ENCODE measurements at places on chromosomes 12 and 14. TPM values are rescaled to one million over a fixed set of nuclear protein-coding genes. Genes with fewer than 3 reads are reported as not detected.

The CATSPERB gene
- total RNA-seq: 0.74 TPM

The HOXC6 gene
- total RNA-seq: 3.1 TPM

The SMCO2 gene
- total RNA-seq: not detected

The VRTN gene
- 0.10 TPM for total RNA-seq

GRCh38 chr12:99957866-99958466 lies 26.8 kb downstream of the ANKS1B start:
- no peak for DNase-seq

- no peak for DNase-seq
Measured at GRCh38 chr12:97797473-97797872, 334.9 kb downstream of the RMST start.

- peak; percentile 28 for DNase-seq
Measured at GRCh38 chr12:119328111-119328510, 6.4 kb upstream of the CCDC60 start.

GRCh38 chr14:34711796-34712712 lies 2.3 kb downstream of the CFL2 start:
- DNase-seq: no peak

GRCh38 chr12:65605019-65605418 lies 219.3 kb upstream of the HMGA2 start:
- no peak for DNase-seq

DNA sequence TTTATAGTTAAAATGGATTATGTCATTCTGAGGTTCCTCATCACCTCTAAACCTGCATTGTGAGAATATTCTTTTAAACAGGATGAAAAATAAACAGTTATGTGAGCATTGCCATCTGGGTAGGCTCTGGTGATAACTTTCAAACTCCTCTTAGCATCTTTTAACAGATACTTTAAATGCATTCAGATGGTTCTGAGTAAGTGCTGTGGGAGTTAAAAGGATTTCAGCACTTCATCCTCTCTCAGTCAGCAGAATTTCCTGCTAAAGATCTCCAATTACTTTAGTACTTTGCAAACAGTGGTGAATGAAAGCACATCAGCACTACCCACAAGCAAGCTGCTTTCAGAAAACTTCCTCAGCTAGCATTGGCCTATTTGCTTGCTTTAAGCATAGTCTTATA lies 59.3 kb upstream of the TMTC1 start:
- DNase-seq: no peak

DNA sequence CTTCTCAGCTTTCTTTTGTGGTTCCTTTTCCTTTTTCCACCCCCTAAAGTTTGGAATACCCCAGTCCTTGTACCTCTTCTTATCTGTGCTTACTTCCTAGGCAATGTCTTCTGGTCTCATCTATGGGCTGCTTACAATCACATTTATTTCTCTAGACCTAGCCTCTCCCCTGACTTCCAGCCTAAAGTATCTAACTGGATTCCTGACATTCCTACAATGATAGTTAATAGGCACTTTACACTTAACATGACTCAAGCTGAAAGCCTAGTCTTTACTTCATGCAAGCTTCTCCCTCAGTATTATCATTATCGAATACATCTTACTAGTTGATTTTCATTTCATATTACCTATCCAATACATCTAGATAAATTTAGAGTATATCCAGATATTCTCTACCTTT lies 21.2 kb downstream of the CLECL1 start:
- no peak for DNase-seq

GRCh38 chr14:68631394-68632053 lies 161.3 kb downstream of the ZFP36L1 start:
- no peak for DNase-seq

DNA sequence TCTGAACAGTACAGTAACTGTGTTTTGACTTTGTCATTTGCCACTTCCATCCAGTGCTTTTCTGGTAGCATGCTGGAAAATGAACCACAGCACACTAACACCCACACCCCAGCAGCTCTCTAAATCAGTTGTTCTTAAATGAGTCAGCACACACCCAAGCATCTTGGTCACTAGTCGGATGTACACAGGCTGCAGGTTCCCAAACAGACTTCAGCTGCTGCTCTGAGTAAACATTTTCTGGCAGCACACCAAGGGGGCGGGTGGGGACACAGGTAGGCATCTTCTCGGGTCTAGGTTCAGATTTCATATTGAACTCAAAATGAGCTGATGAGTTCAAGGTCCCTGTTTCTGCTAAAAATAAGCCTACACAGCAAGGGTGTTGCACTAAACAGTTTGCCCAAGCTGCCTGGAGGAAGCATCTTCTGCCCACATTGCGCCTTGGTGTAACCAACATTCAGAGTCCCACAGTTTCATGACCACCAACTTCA lies 39.8 kb downstream of the IFNG start:
- DNase-seq: no peak

Data from HCT116 (cell line).